ENCODE measurements at places on chromosomes 3 and 15.

DNA sequence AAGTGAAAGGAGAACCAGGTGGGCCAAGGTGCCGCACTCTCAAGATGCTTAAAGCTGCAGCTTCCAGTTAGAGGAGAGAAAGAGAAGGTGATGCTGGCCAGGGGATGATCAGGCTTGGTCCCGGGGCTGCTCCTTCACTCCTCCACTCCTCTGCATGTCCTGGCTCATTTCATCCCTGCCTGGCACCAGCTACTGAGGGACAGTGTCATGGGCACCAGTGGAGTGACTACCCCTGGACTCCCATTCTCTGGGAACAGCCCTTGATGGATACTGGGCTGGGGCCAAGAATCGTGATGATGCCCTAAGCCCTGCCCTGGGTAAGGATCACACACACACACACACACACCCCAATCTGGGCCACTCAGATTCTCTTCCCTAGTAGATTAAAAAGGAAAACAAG is 243.7 kb downstream of the UACA start:
- no peak for DNase-seq

DNA sequence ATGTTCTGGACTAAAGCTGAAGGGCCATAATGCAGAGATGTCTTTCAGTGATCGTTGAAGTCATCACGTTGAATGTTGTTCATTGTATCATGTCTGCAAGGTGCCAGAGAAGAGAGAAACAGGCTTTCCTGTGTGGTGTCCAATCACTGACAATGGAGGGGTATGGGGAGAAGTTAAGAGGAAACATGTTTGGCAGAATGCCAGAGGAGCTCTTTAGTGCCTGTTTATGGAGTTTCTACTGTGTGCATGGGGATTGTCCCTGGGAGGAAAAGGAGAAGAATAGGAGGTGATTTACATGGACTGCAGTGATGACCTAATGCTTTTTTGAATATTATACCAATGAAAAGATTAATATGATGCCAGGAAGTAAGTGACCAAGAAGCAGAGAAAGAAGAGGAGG is 11.7 kb downstream of the SCAANT1 start:
- DNase-seq = no peak

- no peak for DNase-seq
Observed at GRCh38 chr3:197791892-197792647, 1.0 kb downstream of the LRCH3 start.

GRCh38 chr3:133805702-133806475 is at the start of gene SRPRB:
TSS of gene SRPRB (plus strand) at chr3:133805815. CDS start at chr3:133805849, 34 bp downstream.
- DNase-seq = peak; percentile 94

DNA sequence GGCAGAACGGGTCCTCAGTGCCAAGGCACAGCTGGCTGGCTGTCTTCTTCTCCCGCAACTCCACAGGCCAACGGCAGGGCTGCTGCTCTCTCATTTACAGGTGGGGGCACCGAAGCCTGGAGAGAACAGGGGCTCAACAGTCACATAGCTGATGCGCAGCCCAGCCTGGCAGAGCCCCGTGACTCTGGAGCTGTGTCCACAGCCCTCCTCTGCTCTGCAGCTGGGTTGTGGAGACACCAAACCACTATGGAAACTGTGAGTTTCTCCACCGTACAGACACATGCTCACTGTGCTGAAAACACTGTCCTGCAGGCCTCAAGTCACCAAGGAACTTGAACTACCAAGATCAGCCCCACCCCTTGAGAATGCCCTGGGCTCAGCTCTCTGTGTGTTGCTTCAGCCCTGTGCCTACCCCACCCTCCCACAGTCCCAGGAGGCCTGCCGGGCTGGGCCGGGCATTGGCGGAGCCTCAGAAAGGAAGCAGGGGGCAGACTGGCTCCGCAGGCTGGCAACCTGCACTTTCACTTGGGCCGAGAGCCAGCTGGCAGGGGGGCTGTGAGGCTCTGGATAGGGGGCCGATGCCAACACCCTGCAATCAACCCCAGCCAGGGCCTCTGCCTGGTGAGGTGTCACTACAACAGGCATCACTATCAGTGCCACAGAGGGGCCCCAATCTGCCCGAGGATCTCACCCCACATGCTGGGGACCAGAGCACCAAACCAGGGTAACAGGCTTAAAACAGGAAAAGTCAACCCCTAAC is 113.7 kb upstream of the RPL32 start:
- DNase-seq = no peak

GRCh38 chr3:190739641-190740185 is 122.8 kb downstream of the GMNC start:
- no peak for DNase-seq

- DNase-seq = no peak
Observed at GRCh38 chr3:190224863-190225692, 97.2 kb downstream of the CLDN1 start.

DNA sequence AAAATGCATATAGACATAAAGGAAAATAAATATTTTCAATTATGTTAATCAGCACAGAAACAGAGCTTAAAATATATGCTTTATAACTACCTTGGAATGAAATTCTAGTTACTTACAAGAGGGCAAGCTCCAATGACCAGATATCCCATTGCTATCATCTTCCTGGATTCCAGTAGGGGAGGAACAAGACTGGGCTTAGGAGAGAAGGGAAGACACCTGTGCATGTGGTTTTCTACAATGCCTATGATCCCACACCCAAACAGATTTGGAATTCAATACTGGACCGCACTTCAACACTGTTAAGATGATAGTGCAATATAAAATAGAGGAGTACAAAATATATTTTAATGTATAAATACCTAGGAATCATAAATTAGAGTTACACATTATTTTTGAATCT is 79.6 kb downstream of the ARPP21 start:
- DNase-seq = no peak

- no peak for DNase-seq
Observed at GRCh38 chr15:59739557-59740186, 50.6 kb upstream of the BNIP2 start.

DNA sequence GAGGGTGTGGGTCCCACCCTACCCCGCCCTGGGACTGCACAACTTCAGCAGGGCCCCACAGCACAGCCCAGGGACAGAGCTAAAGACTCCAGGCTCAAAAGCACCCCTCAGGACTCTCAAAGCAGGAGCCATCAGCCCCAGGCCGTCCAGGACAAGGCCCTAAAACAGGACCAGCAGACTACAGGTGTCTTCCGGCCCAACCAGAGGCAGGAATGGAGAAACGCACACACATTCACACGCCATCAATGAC is 26.1 kb downstream of the ATRIP start:
- DNase-seq = no peak

- DNase-seq = no peak
Observed at GRCh38 chr3:149371001-149371722, 6.3 kb downstream of the TM4SF1 start.

GRCh38 chr3:149670742-149671492 is 13.1 kb upstream of the WWTR1 start:
- no peak for DNase-seq

GRCh38 chr3:52819936-52820335 is 10.5 kb downstream of the ITIH4 start:
- DNase-seq = no peak

GRCh38 chr3:172569128-172570008 is 46.1 kb upstream of the TNFSF10 start:
- no peak for DNase-seq

GRCh38 chr15:48861813-48862431 is 16.0 kb upstream of the EID1 start:
- DNase-seq = peak; percentile 28

DNA sequence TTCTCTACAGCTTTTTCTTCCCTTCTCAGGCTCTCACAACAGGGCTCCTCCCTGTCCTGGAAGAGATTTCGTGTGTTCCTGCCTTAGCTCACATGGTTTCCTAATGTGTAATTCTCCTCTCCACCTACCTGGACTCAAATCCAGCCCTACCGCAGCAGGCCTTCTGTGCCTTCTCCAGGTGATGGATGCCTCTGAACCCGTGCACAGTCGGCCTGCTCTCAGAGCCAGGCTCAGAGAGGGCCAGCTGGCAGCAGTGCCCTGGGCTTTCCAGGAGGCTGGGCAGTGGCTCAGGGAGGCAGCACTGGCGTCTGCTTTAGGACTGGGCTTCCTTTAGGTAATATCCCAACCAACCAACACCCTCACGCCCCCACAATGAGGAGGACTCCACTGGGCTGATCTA is 123.2 kb upstream of the TMC3 start:
- DNase-seq = no peak

- DNase-seq = no peak
Observed at GRCh38 chr3:127783642-127784160, 38.6 kb downstream of the MGLL start.
